Stimulated activated CD8-positive, alpha-beta memory T cell treated with anti-CD3 and anti-CD28 coated beads, Interleukin-15, amount 100 ng/mL, for 24 hours (primary cell): ENCODE measurements at places on chromosomes 2 and 18.

- DNase-seq = no peak
Observed at GRCh38 chr2:153761936-153762335, 109.8 kb upstream of the GALNT13 start.

- DNase-seq = no peak
Observed at GRCh38 chr2:12928775-12929401, 212.2 kb downstream of the TRIB2 start.

DNA sequence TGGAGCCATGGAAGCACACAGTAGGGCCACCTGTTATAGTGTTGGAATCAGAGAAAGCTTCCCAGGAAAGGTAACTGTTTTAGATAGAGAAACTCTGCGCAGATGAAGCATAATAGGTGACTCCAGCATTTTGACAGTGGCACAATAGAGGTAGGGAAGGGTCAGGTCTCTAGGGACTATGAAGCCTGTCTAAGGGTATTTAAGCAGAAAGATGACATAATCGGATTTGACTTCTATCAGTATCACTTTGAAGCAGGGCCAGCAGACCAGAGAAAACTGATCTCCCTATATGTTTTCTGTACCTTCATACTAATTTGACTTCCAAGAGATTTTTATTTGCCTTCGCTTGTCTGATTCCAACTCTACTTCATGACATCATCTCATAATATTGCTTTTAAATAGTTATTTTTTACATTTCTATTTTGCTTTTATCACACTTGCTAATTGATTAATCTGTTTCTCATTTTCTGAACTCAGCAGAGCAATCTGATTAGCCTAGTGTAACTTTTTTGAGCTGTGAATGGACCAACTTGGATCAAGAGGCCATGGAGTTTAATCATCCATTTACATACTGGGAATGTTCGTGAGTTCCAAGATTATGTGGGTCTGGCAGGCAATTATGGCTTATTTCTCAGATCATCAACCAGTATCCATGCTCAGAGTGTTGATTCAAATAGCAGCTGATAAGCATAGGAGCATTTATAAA lies 8.4 kb upstream of the HIBCH start:
- no peak for DNase-seq

DNA sequence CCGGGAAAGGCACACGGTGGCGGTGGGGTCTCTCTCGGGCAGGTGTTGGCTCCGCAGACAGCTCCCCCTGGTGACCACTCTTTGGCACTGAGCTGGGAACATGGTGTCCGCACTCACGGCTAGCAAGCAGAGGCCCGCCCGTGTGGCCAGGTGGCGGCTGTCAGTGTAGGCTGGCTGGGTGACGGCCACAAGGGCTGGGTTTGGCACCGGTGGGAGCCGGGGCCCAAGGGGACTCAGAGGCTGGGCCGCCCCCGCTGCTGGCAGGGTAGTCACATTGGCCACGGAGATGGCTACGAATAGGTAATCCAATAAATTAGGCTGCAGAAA lies 1071.7 kb downstream of the RPIA start:
- DNase-seq = no peak

GRCh38 chr2:36565712-36566111 lies 32.3 kb downstream of the FEZ2 start:
- DNase-seq = no peak

- no peak for DNase-seq
Observed at GRCh38 chr2:60033325-60033724, 520.1 kb downstream of the BCL11A start.

DNA sequence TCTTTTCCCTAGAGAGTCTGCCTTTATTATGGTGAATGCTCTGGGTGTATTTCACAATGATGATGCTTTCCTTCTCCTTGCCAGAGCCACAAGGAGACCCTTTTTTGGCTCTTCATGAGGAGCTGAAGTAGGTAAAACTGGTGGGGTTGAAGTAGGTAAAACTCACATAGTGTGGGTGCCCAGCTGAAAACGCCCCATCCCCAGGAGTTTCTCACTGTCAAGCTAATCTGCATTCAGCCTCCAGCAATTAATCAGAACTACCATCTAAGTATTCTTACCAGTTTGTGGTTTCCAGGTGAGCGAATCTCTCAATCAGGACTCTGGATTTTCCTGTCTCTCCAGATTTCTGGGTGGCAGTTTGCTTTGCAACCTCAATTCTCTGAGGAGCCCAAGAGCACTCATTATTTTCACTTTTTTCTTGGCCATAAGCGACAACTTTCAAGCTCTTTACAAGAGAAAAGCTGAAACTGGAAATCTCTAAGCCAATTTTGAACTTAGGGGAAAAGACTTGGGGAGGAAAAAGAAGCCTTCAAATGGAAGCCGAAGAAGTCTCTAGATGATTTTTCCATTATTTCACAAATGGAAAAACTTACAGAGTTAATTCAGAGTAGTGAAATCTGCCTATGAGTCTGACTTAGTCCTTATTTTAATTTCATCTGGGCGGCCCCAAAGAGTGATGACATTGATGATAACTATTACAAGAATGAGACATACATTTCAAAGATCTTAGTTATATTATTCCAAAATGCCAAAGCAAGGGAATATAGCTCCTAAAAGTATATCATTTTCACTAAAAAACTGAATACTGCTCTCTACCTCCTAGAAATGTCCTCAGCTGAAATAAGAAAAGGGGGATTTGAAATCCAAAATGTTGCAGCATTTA lies 121.4 kb upstream of the MAP3K20 start:
- DNase-seq = no peak

GRCh38 chr2:27889774-27890145 lies 427 bp downstream of the RBKS start:
- DNase-seq = no peak

GRCh38 chr2:139142252-139142880 lies 362.2 kb upstream of the NXPH2 start:
- DNase-seq = no peak

DNA sequence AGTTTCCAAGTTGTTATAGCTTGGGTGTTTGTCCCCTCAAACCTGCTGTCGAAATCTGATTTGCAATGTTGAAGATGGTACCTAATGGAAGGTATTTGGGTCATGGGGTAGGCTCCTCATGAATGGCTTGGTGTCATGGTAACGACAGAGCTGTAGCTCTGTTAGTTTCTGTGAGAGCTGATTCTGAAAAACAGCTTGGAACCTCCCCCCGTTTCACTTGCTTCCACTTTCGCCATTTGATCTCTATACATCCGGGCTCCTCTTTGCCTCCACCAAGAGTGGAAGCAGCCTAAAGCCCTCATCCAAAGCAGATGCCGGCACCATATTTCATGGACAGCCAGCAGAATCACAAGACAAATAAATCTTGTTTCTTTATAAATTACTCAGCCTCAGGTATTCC lies 1035.1 kb upstream of the SLC39A10 start:
- DNase-seq = no peak

- DNase-seq = no peak
Observed at GRCh38 chr2:224401641-224402342, at the start of gene FAM124B. TSS of gene FAM124B (minus strand) at chr2:224402107. CDS start at chr2:224401768, 339 bp downstream.

GRCh38 chr2:71102981-71103681 lies 26.9 kb downstream of the MCEE start:
- no peak for DNase-seq

DNA sequence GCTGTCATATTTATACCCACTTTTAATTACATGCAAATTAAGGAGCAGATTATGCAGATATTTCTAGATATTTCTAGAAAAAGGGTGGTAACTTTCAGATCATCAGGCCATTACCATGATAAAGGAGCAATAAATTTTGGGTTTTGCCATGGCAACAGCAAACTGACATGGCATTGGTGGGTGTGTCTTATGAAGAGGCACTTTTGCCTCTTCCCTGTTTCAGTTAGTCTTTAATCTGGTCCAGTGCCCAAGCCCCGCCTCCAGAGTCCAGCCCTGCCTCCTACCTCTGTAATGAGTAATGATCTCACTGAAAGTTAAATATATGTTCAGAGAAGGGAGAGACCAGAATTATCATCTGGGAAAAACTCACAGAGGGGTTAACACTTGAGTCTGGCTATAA lies 124.8 kb downstream of the SCG2 start:
- no peak for DNase-seq

DNA sequence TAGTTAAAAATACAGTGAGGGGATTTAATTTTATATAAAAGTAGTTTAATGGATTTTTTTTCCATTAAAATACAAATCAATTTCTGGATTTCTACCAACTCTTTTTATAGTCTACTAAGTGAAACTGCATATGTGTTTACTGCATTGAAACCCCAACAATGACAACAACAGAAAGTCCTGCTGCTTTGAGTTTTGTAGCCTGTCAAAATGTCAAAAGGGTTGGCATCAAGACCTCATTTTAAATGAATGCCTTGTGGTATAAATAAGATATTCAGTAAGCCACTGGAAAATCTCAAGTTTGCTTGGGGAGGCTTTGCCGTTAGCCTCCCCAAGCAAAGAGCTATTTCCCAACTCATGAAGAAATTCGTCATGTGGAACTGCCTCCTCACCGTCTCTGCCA lies 440.3 kb upstream of the HNMT start:
- DNase-seq = no peak

GRCh38 chr18:74249181-74249968 lies 42.4 kb downstream of the CYB5A start:
- DNase-seq = no peak

GRCh38 chr2:28436525-28437051 lies 43.9 kb downstream of the FOSL2 start:
- no peak for DNase-seq

DNA sequence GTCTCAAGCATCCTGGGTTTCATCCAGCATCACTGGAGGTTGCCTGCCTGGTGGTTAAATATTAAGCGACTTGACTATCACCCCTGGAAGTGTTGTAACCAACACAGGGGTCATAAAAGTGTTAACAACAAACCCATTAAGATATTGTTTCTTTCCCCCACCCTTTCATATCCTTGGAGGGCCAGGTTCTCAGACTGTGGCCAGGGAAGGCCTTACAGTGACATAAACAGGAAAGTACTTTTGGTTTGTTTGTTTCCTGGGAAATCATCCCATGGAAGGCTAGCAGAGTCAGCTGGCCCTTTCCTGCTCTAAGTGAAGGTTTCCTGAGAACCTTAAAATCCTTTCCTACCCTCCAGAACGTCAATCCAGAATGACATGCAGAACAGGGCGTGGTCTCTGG lies 160.9 kb downstream of the CLIP4 start:
- no peak for DNase-seq

DNA sequence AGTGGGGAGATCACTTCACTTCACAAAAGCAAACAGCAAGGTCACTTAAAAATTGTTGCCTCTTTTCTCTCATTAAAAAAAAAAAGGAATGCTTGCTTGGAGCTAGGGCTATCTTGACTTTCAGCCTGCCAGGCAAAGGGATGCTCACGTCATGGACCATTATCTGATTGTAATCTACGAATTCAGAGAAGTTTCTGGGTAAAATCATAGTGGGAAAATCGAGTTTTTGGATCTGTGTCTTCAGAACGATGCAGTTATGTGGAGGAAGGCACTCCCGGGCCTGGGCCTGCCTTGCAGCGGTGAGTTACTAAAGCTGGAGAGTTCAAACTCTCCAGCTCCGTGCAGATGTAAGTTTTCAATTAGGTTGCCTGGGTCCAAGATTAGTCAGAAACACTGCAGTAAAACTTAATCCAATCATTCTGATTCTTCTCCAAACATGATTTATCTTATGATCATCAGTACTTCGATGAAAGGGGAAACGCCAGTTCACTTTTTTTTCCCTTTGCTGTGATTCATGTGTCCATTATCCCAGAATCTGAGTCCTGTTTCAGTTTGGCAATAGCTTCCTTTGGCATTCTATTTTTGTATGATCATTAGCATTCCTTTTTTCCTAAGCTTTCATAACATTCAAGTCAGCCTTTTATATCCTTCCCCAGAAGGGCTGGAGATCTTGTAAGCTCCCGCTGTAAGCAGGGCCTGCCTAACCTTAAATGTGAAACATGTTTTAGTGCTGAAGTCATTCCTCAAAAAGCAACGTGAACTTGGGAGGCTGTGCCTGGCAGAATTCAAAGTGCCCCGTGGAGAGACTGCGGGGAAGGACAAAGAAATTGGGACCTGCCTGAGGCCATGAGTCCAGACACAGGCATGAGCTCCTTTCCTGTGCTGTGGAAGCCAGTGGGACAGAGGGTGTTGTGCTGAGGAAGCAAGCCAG lies 119.3 kb upstream of the TWIST2 start:
- no peak for DNase-seq

DNA sequence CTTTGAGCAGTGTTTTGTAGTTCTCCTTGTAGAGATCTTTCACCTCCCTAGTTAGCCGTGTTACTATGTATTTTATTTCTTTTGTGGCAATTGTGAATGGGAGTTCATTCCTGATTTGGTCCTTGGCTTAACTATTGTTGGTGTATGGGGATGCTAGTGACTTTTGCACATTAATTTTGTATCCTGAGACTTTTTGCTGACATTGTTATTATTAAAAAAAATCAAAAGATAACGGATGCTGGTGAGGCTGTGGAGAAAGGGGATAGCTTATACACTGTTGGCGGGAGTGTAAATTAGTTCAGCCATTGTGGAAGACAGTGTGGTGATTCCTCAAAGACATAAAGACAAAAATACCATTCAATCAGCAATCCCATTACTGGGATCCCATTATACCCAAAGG lies 17.0 kb upstream of the ZNF397 start:
- DNase-seq = no peak

GRCh38 chr2:238108423-238109183 lies 8.5 kb downstream of the ESPNL start:
- no peak for DNase-seq

GRCh38 chr2:154481336-154481735 lies 217.2 kb upstream of the KCNJ3 start:
- DNase-seq = no peak

DNA sequence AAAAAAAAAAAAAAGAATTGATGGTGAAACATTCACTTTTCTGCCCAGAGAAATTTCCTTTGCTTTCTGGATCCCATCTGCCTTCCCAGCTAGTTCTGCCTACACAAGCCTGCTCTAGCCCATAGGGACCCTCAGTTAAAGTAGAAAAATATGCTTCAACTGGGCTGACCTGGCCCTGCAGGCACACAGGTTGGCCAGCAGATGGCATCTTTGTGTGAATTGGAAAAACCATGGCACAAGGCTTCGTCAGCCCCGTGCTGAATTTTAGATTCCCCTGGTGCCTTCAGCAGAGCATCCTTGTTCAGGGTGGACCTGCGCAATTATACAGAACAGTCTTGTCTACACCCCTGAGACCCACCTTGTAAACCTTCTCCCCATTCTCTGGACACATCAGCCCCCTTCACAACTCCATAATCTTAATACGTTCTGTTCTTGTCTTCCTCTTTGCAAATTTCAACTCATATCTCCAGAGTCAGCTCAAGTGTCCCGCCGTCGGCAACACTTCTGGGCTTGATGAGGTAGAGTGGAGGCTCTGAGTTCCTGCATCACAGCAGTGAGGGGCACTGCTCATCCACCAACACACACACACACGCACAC lies 114.5 kb downstream of the INSIG2 start:
- no peak for DNase-seq

DNA sequence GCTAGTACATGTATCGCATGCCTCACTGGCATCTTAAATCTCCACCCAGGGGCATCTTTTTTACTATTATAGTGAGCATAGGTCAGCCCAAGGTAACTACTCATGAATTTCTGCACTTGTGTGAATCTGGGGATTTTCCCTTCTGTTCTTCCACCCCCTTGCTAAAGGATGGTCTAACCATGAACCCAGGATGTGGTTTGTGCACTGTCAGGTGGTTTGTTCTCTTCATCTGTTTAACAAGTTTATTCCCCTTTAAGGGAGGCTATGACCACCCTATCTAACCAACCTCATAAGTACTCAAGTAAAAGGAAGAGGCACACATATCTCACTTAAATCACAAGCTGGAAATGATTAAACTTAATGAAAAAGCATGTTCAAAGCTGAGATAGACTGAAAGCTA lies 243.0 kb downstream of the RPRM start:
- DNase-seq = no peak
